Nucleus accumbens (tissue), 56 donors: ENCODE measurements at places on chromosomes 7 and 10.

- no peak for DNase-seq
Observed at GRCh38 chr7:77393261-77393660, 22.9 kb downstream of the GSAP start.

- no peak for DNase-seq
Observed at GRCh38 chr7:144575456-144575855, 172.0 kb upstream of the NOBOX start.

DNA sequence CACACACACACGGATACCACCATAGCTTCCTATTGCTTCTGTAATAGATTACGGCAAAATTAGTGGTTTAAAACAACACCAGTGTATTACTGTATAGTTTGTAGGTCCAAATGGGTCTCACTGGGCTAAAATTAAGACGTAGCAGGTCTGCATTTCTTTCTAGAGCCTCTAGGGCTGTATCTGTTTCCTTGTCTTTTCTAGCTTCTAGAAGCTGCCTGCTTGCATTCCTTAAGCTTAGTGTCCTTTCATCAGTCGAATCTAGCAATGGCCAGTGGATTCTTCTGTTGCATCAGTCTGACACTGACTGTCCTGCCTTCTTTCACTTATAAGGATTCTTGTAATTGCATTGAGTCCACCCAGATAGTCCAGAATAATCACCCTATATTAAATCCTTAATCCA, 882.3 kb downstream of the PCDH15 start:
- no peak for DNase-seq

DNA sequence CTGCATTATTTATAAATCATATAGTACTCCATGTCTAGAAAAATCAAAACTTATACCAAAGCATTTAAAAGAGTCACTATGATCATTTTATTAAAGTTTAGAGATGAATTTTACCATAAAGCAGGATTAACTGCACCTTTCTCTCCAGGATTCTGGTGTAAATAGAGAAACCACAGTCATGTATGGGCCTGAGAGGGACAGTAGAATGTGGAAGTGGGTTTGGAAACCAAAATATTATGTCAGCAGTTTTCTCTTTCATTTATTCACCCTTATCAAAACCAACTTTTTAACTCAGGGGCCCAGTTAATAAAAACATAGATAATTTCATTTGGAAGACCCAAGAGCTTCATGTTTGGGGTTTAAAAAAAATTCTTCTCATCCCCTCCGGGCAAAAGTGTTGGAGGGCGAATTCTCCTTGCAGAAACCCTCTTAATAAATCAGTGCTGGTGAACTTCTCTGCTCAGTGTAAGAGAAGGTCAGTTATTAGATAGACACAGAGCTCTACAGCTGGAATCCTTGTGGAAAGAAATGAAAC, 266.2 kb downstream of the CREB5 start:
- DNase-seq, result no peak

- DNase-seq, result no peak
Observed at GRCh38 chr10:133087679-133088178, at the start of gene ADGRA1. TSS of gene ADGRA1 (plus strand) at chr10:133087924. CDS start at chr10:133088910, 986 bp downstream.

DNA sequence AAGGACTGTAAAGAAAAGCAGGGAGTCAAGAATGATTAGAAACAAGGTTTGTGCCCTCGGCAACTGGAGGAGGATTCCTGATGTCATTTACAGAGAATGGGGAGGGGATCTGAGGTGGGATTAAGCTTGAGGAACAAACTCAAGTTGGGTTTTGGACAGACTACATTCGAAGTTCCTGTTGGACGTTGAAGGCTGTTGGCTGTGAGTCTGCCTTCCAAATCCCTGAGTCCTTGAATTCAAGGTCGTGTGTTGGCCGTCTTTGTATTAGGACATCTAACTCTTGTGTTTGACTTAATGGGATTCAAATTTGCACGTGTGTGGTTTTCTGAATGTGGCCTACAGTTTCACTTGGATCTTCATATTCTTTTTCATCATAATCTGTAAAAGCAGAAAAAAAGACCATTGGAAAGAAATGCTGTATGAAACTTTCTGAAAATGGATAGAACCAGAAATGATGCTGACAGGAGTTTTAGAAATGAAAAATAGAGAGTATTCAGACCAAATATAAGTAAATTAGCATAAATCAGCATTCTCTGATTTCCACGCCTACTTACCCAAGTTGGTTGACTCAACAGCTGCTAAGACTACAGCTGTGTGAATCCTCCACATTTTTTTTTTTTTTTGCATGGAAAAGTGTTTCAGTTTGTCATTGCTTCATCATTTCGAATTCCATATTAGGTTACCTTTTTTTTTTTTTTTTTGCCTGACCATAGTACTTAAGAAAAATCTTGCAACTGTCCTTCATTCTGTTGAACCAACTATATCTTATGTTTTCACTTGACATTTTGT, 94.8 kb downstream of the KIAA1217 start:
- DNase-seq, result no peak

- DNase-seq, result no peak
Observed at GRCh38 chr7:45924283-45924682, 3.2 kb upstream of the IGFBP3 start.

DNA sequence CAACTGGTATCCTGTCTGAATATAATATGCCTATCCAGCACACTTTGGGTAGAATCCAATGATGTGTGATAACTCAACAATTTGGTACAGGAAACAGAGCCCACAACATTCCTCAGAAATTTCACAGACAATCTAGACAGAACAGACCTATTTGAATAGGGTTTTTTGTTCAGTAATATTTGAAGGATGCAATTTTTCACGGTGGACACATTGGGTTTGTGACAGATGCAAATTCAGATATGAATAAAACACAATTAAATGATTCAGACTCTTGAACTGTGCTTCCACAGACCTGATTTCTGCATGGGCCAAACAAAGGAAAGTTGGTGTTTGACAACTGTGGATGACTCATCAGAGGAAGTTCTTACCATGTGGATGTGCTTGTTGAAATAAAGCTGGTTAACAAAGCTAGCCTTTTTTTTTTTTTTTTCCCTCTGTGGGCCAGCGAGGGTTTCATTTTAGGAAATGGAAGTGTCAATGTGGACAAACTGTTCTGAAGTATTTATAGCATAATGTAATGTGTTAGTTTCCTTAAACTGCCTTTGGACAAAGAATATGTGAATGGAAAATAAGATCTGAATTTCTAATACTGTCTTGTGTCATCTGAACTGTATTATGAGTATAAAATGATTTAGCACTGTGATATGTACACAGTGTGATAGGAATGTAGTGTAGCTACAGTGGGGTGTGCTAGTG, 43.2 kb upstream of the FAM133B start:
- DNase-seq, result peak; percentile 61

- DNase-seq, result no peak
Observed at GRCh38 chr7:85561706-85562105, 374.9 kb upstream of the SEMA3D start.

- no peak for DNase-seq
Observed at GRCh38 chr7:148700661-148701064, 2.0 kb downstream of the CUL1 start.

DNA sequence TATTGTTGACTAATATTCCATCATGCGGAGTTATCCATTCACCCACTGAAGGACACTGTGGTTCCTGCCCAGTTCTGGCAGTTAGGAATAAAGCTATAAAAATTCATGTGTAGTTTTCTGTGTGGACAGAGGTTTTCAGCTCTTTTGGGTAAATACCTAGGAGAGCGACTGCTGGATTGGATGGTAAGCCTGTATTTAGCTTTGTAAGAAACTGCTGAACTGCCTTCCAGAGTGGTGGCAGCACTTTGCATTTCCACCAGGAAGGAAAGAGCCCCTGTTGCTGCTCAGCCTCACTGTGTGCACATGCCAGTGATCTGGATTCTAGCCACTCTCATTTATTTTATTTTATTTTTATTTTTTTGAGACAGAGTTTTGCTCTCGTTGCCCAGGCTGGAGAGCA, 14.2 kb downstream of the ZNF775 start:
- no peak for DNase-seq

DNA sequence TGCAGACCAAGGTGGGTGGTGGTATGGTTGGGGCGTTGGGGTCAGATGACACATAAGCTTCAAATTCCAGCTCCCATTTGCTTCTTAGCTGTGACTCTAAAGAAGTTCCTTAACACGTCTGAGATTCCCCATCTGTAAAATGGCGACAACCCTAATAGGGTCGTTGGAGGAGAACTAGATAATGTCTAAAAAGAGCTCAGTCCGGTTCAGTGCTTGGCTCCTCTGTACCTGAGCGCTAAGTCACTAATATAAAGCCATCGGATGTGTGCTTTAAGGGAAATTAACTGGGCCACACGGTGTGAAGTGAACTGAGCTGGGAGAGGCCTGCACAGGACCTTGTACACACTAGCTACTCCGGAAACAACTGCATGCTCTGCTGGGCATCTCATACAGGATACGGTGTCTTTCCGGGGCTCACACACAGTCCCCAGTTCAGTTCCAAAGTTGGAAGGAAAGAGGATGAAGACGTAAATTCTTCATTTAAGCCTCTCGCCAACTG, 476 bp upstream of the ZFYVE27 start:
- DNase-seq, result no peak

GRCh38 chr10:86489071-86489810, 32.4 kb downstream of the WAPL start:
- DNase-seq, result no peak

DNA sequence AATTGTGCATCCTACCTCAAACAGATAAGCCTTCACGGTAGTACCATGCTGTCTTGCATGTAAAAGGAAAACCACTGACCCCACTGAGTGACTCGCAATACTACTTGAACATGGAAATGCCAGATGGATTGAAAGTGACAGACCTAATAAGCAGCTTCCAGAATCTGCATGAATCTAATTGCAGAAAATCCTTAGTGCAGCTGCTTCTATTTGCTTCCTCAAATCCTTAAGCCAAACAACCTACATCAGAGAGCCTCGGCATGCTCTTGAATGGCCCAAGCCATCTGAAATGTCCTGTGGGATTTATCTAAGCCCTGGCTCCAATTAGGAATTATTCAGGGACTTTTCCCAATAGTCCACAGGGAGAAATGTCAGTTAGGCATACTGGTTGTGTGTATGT, 509.5 kb upstream of the CELF2 start:
- no peak for DNase-seq

GRCh38 chr7:35701287-35701900, 6.5 kb upstream of the HERPUD2 start:
- DNase-seq, result no peak

DNA sequence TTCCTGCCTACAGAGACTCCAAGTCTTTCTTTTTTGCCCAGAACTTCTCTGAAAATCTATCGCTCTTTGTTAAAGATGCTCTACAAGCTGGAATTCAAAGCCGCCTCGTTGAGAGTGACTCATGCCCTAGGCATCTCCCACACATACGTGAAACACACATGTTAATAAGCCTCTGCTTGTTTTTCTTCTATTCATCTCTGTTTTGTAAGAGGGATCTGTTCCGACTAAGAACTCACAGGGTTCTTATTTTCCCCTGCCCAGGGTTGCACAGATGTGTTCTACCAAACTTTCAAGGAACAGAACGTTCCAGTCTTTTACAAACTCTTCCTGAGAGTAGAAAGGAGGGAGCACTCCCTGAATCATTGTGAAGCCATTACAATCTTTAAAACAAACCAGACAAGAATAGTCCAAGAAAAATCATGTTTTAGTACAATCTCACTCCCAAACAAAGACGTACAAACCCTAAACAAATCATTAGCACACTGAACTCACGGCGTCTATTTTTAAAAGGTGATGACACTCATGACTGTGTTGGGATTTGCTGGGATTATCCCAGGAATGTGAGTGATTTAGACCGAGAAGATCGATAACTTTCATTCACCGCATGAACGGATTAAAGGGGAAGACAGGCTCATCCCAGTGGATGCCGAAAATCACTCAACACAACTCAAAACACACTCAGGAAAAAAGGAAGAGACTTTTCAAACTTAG, 55.3 kb upstream of the INPP5A start:
- no peak for DNase-seq
